ENCODE measurements at places on chromosomes 7 and 10.

- H3K4me3 ChIP-seq, result no peak overlapping the region
- H3K36me3 ChIP-seq, result no peaks in the 10 kb centered on the region
- H3K27me3 ChIP-seq, result no peaks in the 10 kb centered on the region
- H3K27ac ChIP-seq, result no peak overlapping the region
Measured at GRCh38 chr7:45324683-45325237, 167.2 kb downstream of the RAMP3 start.

- DNase-seq, result no peak
- no peak overlapping the region for H3K27ac ChIP-seq
- peaks cover 9% of the 10 kb centered on the region for H3K4me1 ChIP-seq
- no peak overlapping the region for H3K4me3 ChIP-seq
Measured at GRCh38 chr7:1073142-1073977, 14.6 kb upstream of the GPER1 start.

DNA sequence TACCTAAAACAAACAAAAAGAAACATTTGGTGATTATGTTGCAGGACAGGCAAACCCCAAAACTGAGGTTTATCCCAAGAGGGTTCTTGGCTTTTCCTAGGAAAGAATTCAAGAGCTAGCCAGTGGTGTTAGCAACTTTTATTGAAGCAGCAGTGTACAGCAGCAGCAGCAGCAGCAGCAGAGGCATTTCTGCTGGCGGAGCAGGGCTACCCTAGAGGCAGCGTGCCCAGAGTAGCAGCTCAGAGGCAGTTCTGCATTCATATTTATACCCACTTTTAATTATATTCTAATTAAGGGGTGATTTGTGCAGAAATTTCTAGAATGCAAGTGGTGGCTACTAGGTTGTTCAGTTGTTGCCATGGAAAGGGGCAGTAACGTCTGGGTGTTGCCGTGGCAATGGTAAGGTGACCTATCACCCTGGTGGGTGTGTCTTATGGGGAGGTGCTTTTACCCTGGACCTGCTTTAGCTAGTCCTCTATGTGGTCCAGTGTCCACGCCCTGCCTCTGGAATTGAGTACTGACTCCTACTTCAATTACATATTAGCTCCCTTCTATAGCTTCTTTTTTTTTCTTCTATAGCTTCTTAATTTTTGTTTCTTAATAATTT lies 53.9 kb downstream of the VCL start:
- H3K4me3 ChIP-seq, result no peak overlapping the region
- no peaks in the 10 kb centered on the region for H3K36me3 ChIP-seq
- H3K27me3 ChIP-seq, result no peaks in the 10 kb centered on the region
- H3K27ac ChIP-seq, result peak overlapping the region; percentile 45
- DNase-seq, result no peak

DNA sequence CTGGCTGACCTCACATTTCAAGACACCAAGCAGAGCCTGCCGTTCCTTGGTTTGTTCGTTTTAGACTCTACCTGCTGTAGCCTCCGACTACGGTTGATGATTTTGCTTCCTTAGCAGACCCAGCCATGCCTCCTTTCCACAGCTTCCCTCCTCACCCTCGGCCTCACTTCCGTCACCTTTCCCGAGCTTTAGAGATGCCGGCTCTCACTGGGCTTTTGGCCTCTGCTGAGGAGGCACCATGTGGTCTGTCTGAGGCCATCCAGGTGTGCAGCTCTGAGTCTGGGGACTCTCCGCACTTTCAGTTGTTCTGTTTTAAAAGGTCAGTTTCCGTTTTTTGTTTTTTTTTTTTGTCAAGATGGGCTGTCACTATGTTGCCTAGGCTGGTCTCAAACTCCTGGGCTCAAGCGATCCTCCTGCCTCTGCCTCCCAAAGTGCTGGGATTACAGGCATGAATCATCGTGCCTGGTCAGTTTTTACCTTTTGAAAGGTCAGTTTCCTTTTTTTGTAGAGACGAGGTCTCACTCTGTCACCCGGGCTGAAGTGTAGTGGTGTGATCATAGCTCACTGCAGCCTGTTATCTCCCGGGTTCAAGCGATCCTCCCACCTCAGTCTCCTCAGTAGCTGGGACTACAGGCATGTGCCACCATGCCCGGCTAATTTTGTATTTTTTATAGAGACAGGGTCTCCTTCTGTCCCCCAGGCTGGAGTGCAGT lies 11.7 kb downstream of the ORAI2 start:
- H3K27ac ChIP-seq, result no peak overlapping the region
- H3K27me3 ChIP-seq, result no peaks in the 10 kb centered on the region
- no peaks in the 10 kb centered on the region for H3K4me1 ChIP-seq
- no peak overlapping the region for H3K4me3 ChIP-seq
- peaks cover 12% of the 10 kb centered on the region for H3K36me3 ChIP-seq
- DNase-seq, result no peak

- no peaks in the 10 kb centered on the region for H3K4me1 ChIP-seq
- H3K36me3 ChIP-seq, result no peaks in the 10 kb centered on the region
- DNase-seq, result no peak
- H3K4me3 ChIP-seq, result no peak overlapping the region
Measured at GRCh38 chr10:105770524-105771212, 1129.6 kb downstream of the SORCS3 start.

- peaks cover 4% of the 10 kb centered on the region for H3K4me1 ChIP-seq
- no peaks in the 10 kb centered on the region for H3K27me3 ChIP-seq
- no peak for DNase-seq
- no peak overlapping the region for H3K27ac ChIP-seq
Measured at GRCh38 chr7:46494028-46494427, 573.0 kb upstream of the IGFBP3 start.
